ENCODE measurements at places on chromosomes 1 and 21.

- no peak for DNase-seq
Observed at GRCh38 chr1:154276797-154277196, 4.4 kb downstream of the HAX1 start.

GRCh38 chr21:30567617-30568016 lies 6.5 kb upstream of the KRTAP19-7 start:
- DNase-seq: no peak

DNA sequence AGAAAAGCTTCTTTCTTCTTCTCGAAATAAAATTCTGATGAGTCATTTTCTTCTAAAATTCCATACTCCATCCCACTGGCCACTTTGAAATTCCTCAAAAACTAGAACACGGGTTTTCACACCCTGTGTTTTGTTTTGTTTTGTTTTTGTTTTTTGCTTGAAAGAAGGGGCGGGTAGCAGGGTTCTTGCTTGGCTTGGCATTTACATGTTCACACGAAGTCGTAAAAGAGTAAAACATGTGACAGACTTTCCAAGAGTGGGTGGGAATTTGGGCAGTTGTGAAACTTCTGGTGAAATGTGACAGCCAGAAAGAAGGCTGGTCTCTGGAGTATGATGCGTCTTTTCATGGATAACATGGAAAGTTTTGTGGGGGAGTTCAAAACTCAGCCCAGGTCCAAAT lies 47.1 kb upstream of the FMN2 start:
- DNase-seq: no peak

DNA sequence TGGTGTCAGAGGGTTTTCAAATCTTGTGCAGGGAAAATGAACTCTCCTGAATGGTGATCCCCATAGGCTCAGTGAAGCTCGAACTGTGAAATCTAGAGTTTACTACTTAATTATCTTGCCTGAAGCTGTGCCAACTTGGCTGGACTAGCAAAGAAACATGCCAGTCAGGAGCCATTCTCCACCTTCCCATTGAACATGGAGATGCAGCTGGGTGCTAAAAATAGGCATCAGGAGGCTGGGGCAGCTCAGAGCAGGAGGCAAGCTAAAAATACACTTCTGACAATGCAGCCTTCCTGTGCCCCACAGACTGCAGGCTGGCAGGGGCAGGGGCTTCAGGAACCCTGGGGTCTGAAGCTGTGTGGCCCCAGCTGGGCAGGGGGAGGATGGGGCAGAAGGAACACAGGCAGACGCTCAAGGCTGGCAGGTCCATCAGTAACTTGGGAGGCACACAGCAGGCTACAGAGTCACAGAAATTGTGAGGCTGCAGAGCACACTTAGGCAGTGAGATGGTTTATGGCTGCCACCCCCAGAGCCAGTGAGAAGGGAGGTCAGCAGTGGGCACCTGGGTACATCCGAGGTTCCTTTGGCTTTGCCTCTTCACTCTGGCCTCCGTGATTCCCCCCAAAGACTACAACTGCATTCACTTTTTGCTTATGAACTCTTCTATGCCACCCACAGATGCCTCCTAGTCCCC lies 155.4 kb upstream of the KCND3 start:
- DNase-seq: no peak

GRCh38 chr1:27574871-27575831 lies 28.8 kb downstream of the AHDC1 start:
- peak; percentile 79 for DNase-seq

DNA sequence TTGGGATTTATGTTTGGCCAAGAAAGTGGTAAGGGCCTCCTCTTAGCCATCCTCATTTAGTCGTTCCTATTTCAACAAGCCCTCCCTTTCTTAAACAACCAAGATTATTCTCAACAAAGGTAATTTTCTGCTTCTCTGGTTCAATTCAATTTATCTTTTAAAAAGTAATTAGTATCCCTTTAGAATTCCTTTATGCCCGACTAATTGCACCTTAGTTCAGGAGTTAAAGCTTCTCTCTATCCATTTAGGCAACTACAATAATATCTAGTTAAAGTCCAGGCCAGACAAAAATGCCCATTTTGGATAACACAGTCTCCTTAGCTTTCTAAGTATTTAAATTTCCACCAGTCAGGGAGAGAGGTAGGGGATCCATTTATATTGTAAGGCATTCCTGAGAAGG lies 136.7 kb upstream of the MAGI3 start:
- DNase-seq: no peak

DNA sequence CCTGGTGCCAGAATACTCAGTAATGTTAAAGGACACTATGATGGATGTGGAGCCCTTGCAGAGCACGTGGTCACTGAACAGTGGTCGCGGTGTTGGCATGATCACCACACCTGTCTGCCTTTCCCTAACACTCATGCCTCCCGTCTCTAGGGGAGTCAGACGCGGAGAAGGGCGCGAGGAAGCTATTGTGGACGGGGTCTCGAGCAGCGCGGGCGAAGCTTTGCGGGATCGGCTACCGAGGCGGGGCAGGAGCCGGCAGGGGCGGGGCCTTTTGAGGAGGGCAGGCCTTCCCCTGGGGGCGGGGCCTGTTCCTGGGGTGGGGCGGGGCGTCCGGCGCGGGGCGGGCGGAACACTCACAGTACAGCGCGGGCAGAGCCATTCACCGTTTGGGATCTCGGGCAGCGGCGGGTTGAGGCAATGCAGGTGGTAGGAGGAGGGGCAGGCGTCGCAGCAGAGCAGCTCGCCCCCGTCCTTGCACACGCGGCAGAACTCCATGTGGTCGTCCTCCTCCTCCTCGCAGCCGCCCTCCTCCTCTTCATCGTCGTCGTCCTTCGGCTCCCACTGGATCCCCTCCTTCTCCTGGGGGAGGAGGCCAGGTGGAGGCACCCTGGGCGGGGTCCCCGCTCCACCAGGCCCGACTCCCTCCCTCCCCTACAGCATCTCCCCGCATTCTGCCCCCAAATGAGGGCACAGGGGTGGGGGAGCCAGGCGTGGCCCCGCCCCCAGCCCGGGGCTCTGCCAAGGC lies 31.5 kb downstream of the CHD5 start:
- DNase-seq: peak; percentile 77

GRCh38 chr1:205396967-205397616 lies 24.8 kb downstream of the LEMD1 start:
- peak; percentile 35 for DNase-seq

- no peak for DNase-seq
Observed at GRCh38 chr1:212819726-212820125, 27.7 kb downstream of the SPATA45 start.

GRCh38 chr1:57307392-57308170 lies 116.3 kb downstream of the DAB1 start:
- DNase-seq: no peak

DNA sequence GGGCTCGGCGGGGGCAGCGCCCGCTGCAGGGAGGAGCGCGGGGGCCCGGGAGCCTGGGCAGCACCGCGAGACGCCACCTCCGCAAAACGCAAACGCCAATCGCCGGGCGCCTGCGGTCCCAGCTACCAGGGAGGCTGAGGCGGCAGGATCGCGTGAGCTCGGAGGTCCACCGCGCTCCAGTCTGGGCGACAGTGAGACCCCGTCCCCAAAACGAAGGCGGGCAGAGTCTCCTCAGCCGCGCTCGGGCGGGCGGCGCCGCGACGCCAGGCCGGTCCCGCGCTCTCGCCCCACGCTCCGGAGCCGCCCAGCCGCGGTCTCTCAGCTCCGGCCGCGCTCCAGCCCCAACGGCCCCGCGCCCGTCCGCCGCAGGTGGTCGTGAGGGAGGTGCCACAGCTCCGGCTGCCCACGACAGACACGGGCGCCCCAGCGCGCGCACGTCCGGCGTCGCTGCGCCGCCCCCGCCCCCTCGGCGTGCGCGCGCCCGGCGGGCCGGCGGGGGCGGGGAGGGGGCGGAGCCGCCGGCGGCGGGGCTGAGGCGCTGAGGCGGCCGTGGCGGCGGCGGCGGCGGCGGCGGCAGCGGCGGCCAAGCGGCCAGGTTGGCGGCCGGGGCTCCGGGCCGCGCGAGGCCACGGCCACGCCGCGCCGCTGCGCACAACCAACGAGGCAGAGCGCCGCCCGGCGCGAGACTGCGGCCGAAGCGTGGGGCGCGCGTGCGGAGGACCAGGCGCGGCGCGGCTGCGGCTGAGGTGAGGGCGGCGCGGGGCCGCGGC lies at the start of gene ADARB1:
ADARB1 (plus strand) TSS at position 533 of the 770 bp plus-strand sequence. CDS start 97,077 bp downstream, outside the sequence.
- peak; percentile 54 for DNase-seq
